Substantia nigra (tissue), 51 donors: ENCODE measurements at places on chromosomes 11 and 22.

GRCh38 chr22:32574411-32574810 is 99.8 kb downstream of the FBXO7 start:
- no peak for DNase-seq

GRCh38 chr11:71165771-71166170 is 86.6 kb downstream of the SHANK2 start:
- no peak for DNase-seq

DNA sequence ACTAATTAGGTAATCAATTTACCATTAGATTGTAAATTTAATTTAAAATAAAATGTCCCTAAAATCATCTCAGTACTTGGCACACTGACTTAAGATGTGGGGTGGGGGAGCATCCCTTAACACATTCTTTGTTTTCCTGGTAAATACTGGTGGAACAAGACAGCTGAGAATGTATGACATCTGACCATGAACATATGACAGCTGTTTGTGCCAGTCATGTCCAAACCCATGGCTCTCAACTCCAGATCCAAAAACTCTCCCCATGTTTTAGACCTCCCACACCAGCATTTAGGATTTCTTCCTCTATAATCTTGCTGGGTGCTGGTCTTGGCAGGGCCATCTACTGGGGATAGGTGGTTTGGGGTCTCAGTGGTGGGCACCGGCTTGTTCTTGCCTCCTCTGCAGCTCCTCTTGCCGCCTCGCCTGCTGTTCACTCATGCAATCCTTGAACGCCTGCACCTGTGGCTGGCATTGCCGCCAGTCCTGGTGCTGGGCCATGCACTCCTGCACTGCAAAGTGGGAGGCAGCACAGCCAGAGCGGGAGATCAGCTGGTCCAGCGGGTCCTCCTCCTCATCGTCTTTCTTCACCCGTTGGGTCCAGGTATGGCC is 3.8 kb downstream of the COA4 start:
- no peak for DNase-seq

DNA sequence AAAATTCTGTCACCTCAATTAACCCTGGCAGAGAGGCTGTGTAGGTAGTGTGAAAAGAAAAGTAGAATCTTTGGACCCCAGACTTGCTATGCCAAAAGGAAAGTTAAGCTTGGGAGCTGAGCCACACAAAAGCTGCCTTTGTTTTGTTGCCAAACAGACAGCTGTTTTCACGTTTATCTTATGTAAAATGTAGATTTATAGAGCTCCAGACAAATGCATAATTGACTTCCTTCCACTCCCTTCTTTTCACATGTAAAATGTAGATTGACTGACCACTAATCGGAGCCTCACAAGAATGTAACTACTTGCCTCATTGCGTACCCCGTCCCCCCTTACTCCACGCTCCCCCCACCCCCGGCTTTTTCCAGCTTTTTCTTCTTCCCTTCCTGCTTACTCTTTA is 2302.2 kb upstream of the RAG2 start:
- no peak for DNase-seq

- no peak for DNase-seq
Measured at GRCh38 chr11:73201249-73201648, 16.8 kb upstream of the P2RY2 start.

DNA sequence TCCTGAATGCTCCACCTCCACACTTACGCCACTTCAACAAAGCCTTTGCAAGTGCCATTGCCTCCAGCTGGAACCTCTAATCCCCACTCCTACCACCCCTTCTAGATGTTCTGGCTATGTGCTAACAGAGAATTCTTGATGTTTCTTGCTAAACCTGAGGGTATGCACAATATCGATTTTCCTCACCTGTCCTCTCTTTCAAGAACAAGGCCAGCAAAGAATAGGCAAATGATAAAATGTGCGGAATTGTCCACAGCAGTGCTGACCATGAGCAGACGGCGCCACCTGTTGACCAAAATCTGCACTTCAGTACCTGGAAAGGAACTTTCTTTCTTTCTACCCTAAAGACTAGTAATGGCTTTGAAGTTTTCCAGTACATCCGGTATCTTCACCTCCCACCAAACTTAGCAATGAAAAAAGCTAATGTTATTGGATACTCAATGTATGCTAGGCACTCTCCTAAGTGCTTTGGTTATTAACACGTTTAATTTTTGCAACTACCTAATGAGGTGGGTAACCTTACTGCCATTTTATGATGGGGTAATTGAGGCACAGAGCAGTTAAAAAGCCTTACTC is 3.4 kb downstream of the TIMM10 start:
- peak; percentile 31 for DNase-seq

DNA sequence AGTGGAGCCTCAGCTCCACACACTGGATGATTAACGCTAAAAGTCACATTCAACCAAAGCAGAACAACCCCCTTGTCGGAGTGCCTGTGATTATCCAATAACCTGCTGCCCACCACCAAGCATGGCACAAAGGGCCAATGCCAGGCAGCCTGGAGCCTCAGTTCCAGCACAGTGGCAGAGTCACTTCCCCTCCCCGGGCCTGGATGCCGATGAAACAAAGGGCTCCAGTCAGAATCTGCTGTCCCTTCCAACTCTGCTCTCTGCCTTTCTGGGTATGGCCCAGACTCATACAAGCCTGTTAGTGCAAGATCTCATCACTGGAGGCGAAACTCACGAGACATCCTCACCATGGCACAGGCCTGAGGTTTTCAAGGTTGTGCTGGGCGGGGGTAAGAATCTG is 52.1 kb downstream of the CLTCL1 start:
- peak; percentile 54 for DNase-seq

DNA sequence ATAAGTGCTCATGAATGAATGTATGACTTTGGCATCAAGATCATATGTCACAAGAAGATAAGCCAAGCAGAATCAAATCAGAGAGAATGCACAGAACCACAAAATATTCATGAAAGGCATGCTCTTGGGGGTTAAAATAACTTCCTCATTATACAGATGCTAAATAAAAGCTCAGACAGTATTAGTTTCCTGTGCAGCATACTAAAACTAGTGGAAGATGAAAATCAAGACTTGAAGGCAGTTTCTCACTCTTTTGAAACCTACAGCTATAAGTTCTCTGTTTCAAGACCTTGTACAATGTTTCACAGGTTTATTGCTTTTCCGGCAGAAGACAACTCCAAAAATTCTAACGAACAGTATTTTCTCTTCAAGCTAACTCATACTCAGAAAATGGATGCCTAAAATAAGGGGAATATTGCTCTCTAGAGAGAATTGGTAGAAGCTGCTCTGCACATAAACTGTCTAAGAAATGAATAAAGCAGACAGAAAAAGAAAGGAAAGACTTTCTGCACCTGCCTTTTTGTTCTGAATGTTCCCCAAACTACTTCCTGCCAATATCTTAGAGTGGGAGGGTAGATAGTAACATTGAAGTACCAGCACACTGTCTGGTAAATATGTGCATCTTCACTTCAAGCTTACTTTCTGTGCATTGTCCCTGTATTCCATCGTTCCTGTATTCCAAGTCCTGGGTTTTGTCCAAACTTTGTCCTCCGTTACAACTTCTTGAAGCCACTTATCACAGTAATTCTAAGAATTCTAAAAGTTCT is 639.4 kb upstream of the FAT3 start:
- no peak for DNase-seq

- DNase-seq: no peak
Measured at GRCh38 chr11:74937696-74938475, 11.0 kb downstream of the XRRA1 start.

DNA sequence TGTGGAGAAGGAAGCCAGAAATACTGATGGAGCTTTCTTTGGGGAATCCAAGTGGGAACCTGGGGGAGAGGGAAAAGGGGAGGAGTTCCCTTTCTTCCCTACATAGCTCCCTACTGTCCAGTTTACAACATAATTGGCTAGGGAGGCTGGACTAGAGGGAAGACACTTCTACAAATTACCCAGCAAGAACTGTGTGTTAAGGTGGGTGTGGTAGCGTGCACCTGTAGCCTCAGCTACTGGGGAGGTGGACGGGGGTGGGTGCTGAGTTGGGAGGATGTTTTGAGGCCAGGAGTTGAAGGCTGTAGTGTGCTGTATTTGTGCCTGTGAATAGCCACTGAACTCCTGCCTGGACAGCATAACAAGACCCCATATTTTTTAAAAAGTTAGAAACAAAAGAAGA is 74.0 kb downstream of the NAV2 start:
- DNase-seq: no peak

- DNase-seq: no peak
Measured at GRCh38 chr11:89420981-89421380, 70.2 kb downstream of the NOX4 start.

DNA sequence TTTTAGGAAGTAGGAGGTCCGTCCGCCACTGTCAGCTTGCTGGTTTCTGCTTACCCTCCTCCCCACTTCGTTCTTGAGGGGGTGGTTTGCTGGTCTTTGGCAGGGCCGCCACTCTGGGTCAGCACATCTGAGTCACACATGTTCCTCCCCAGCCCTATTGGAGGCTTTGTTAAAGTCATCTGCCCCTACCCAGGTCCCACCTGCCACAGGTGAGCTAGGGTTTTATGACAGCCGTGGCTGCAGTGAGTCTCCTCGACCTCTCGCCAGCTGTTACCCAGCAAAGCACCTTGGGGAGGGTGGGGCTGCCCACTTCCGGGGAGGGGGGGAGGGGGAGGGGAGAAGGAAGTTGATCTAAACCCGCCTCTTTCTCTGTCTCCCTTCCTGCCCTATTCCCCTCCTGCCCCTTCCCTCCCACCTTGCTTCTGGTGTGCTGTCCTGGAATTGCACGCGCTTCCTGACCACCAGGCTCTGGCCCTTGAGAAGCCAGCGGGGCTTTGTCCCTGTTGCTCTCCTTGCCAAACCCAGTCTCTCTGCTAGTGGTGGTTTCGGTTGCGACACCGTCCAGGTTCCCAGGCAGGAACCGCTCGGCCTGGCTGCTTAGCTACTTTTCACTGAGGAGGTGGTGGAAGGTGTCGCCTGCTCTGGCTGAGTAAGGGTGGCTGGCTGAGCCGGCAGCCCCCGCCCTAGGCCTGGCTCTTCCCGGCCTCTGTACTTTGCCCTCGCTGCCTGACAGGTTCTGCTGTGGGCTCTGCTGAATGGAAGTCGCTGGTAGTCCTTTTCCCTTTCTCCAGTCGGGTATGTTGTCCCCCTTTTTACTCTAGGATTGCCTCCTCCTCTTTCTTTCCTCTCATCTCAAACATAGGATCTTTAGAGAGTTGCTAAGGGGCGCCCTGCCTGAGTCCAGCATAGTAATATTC is 28.5 kb downstream of the RCOR2 start:
- DNase-seq: no peak

- DNase-seq: no peak
Measured at GRCh38 chr11:105783216-105783615, 173.3 kb downstream of the GRIA4 start.

- DNase-seq: peak; percentile 79
Measured at GRCh38 chr11:130314184-130314749, 450 bp downstream of the ZBTB44 start.

- no peak for DNase-seq
Measured at GRCh38 chr11:86360775-86361395, 13.8 kb upstream of the CCDC81 start.

- DNase-seq: no peak
Measured at GRCh38 chr11:1263010-1263409, 40.1 kb downstream of the MUC5B start.

DNA sequence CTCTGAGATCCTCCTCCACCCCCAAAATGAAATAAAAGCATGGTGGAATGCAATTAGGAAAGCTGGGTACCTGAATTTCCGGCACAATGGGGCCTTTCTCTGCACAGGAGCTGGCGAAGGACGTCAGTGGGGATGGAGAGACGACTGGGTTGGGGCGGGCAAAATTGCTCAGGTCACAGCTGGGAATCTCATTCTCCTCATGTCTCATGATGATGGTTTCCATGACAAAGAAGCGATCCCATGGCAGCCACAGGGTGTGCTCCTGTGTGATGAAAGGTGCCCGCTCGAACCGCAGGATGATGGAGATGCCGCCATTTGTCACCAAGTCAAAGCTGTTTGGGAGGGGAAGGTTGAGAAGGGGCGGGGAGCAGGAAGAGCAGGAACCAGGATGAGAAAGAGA is 157.6 kb upstream of the NARS2 start:
- no peak for DNase-seq

- DNase-seq: no peak
Measured at GRCh38 chr11:122559734-122560382, 95.7 kb upstream of the UBASH3B start.

GRCh38 chr11:58919561-58919960 is 19.7 kb upstream of the GLYATL1 start:
- no peak for DNase-seq

- DNase-seq: peak; percentile 50
Measured at GRCh38 chr22:42385696-42386095, 46.5 kb downstream of the NFAM1 start.

- no peak for DNase-seq
Measured at GRCh38 chr11:14107050-14107430, 144.5 kb downstream of the SPON1 start.

- peak; percentile 13 for DNase-seq
Measured at GRCh38 chr22:34105461-34106062, 185.3 kb upstream of the LARGE1 start.

DNA sequence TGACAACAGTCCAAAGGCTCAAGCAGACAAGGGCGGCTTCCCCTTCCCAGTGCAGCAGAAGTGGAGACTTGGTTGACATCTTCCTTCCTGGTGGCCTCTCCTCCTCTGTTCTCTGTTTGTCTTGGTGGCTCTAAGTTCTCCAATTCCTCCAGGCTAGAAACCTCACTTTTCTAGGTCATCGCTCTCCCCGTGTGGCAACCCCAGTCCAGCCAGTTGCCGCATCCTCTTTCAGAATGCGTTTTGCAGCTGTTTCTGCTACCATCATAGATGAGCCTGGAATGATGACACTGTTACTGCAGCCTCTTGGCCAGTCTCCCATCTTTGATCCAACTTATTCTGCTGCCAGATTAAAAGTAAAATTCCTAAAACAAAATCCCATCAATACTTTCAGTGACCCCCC is 201.5 kb downstream of the TRIM29 start:
- no peak for DNase-seq

DNA sequence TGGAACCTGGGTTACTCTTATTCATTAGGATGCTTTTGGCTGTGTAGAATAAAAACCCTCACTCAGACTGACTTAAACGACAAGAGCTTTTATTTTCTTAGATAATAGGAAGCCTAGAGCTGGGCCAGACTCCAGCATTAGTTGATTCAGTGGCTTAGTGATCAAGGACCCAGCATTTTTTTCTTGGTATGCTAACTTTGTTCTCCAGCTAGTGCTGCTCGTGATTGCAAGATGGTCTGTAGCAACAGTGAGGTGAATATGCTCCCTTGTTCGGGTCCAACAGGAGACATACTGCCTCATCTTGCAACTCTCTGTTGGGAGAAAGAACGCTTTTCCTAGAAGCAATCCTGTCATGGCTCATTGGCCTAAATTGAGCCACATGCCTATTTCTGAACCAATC is 33.4 kb downstream of the INSC start:
- DNase-seq: no peak

GRCh38 chr22:26860301-26860700 is 202.9 kb downstream of the MIAT start:
- no peak for DNase-seq

GRCh38 chr11:31802990-31803812 is 7.9 kb downstream of the PAX6 start:
- no peak for DNase-seq

DNA sequence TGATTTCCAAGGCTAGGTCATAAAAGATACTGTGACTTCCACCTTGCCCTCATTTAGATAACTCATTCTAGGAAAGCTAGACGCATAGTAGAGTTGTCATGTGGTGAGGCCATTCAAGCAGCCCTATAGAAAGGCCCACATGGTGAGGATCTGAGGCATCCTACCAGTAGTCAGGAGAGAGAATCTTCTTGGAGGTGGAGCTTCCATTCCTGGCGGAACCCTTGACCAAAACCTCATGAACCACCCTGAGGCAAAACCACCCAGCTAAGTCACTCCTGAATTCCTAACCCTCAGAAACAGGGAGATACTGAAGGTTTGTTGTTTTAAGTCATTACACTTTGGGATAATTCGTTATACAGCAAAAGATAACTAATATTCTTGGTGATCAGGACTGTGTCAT is 2.9 kb upstream of the HDHD5 start:
- DNase-seq: no peak
